ENCODE measurements at places on chromosomes 13 and 19.

GRCh38 chr13:46229251-46229650 is 17.5 kb downstream of the LRRC63 start:
- DNase-seq: no peak

- no peak for DNase-seq
These were observed 28.2 kb downstream of the HPN start for GRCh38 chr19:35069696-35070095.

DNA sequence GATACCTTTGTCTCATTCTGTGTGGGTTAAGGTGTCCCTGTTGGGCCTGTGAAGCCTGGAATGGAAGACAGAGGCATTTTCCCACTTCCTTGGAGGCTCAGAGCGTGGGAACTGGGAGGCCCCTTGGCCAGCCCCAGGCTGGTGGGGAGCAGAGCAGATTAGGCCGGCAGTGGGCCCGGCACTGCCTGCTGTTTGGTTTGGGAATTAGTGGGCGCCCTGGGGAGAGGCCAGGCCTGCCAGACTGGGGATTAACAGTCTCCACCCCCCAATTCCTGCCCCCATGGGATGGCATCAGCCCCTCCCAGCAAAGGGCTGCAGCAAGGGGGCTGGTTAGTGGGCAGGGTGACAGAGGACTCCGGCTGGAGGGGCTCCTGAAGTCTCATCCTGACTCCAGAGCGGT is 3.1 kb upstream of the BEST2 start:
- no peak for DNase-seq

- no peak for DNase-seq
These were observed 1.4 kb downstream of the DCUN1D2 start for GRCh38 chr13:113489171-113489548.

- DNase-seq: peak; percentile 28
These were observed 957 bp downstream of the NUMBL start for GRCh38 chr19:40689339-40690049.

DNA sequence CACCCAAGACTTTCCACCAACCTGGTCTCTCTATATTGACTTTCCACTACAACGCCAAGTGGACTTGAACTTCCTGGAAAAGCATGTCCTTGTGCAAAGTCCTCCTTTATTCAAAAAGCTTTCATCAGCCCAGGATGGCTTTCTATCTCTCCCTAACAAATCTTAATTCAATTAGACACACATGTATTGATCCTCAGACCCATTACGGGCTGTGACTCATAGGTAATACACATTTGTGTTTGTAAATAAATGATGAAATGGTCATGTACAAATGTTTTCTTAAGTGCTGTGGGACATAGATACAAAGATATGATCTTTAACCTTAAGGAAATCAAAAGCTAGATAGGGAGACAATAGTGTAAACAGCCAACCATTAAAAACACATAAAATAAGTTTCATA is 1189.7 kb downstream of the EFNB2 start:
- DNase-seq: no peak

GRCh38 chr13:99261059-99261458 is 2.9 kb upstream of the GPR18 start:
- DNase-seq: no peak

GRCh38 chr19:34391813-34392212 is 12.4 kb upstream of the PDCD2L start:
- DNase-seq: no peak

- no peak for DNase-seq
These were observed 2.4 kb upstream of the CHERP start for GRCh38 chr19:16544473-16545231.

DNA sequence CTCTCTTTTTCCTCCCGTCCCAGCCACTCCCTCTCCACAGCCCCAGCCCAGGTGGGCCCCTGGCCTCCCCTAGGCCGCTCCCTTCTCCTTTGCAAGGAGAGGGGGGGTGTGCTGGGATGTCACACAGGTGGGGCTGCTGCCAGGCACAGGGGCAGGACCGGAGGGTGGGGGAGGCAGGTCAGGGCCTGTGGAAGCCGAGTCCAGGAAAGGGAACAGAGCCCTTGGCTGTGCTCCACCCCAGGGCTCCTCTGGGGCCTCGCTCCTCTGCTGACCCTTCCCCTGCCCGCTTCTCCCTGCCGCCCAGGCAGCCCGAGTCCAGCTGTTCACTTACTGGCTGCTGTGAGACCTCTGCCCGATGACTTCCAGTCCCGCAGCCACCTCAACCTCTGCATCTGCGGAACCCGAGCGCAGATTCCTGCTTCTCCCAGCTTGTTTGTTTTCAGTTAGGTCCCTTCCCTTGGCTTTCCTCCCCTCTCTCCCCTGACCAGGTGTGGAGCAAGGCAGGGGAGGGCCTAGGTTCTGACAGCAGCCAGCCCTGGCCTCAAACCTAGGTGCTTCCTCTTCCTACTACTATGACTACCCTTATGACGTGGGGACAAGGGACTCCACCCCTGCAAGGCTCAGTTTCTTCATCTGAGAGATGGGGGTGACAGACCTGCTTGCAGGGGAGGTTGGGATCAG is 850 bp upstream of the KLK11 start:
- DNase-seq: no peak

DNA sequence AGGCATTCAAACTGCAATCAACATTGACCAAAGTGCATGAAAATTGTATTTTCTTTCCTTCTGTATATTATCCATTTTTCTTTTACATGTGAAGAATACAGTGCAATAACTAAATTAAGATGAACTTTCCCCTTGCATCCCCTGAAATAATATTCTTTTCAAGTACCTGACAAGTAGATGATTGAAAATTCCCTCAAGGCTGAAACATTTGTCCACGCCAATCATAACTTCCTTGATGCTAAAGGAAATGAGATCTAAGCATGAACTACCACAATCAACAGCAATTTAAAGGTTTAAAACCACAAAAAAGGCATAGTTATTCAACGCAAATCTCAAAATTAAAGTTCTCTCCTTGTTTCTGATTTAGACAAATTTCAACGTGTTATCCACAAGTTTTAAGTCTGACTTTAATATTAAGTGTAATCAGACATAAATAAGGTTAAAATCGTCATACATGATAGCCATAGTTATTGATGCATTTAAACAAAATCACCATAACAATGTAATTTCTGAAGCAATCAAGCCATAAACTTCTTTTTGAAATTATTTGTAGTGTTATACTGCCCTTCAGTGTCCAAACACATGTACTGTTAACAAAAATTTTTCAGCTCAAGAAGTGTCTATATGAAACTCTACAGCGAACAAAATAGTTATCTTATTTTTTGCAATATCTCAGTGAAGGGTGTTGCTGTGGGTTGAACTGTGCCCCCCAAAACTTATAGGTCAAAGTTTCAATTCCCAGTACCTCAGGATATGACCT is 169.5 kb downstream of the DCLK1 start:
- DNase-seq: no peak

DNA sequence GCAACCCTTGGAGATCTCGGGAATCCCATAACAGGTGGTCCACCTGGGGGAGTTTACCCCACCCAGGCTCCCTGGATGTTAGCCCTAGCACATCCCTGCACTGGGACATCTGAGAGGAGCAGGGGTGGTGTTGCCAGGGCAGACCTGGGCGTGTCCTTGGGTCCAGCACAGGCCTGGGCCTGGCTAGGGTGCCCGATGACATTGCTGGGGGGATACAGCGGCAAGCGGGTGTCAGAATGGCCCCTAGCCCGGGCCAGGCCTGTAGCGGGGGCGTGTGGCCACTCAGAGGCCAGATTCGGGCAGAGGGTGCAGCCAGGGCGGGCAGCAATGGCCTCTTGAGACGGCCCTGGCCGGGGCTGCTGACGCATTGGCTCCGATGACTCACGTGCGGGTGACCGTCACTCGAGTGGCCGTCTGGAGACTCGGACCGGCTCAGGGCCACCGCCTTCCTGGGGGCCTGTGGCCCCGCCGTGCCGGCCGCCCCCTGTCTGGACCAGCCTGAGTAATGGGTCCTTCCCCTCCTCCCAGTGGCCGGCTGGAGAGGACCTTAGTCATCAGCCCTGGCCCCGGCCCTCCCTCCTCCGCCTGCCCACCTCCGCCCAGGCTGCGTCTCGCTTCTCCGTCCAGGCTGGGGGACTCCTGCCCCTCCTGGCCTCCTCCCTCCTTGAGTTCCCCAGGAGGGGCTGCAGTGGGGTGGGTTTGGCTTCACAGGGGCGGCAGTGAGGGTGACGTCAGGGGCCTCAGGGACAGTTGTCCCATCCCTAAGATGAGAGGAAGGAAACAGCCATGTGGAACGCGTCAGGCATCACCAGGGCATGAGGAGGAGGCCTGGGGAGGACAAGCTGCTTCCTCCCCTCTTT is 23.2 kb upstream of the CRTC1 start:
- DNase-seq: no peak

DNA sequence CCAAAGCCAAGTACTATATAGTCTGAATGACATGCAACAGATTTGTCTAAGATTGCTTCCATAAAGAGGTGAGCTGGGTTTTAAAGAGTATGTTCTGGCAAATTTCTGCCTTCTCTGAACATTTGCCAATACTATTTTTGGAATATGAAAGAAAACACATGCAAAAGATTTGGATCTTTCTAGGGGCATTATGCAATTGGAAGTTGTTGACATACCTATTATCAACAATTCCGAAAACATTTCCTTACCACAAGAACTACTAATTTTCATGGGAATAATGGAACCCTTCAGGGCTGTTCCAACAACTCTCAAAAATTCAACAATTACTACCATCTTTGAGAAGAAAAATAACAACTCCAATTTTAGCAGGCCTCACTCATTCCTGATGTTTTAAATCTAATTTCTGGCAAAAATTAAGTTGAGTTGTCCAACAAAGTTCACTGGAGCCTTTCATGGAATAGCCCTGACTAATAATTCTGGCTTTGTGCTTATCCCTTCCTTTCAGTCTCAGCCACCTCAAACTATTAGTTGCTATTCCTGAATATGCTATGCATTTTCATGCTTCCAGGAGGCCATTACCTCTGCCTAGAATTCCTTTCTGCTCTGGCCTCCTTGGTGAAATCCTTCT is 250.0 kb downstream of the RGCC start:
- DNase-seq: no peak

DNA sequence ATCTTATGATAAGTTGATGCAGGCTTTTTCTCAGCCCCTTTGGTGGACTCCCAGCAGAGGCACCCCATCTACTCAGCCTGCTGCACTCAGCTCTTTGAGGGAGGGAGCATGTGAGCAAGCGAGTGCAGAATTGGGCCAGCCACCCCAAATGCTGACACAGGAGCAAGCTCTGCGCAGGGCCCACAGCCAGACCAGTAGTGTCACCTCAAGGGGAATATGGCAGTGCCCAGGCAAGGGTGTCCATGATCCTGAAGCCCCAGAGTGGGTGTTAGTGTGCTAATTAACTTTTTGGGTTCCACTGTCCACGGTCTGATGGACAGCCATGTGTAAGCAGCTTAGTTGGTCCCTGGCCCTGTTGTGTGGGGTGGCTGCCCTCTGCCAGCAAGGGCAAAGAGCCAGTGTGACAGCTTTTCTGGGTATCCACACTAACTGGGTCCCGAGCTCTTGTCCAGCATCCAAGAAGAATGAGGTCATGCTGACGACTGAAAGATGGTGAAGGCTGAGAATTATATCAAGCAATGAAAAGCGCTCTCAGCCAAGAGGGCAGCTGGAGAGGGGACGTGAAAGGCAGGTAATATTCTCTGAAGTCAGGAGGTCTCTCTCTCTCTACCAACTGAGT is 898.3 kb upstream of the PCDH9 start:
- DNase-seq: no peak

GRCh38 chr13:97724450-97724849 is 229.0 kb upstream of the IPO5 start:
- DNase-seq: no peak

- no peak for DNase-seq
These were observed 5.2 kb upstream of the KBTBD7 start for GRCh38 chr13:41199526-41199925.

DNA sequence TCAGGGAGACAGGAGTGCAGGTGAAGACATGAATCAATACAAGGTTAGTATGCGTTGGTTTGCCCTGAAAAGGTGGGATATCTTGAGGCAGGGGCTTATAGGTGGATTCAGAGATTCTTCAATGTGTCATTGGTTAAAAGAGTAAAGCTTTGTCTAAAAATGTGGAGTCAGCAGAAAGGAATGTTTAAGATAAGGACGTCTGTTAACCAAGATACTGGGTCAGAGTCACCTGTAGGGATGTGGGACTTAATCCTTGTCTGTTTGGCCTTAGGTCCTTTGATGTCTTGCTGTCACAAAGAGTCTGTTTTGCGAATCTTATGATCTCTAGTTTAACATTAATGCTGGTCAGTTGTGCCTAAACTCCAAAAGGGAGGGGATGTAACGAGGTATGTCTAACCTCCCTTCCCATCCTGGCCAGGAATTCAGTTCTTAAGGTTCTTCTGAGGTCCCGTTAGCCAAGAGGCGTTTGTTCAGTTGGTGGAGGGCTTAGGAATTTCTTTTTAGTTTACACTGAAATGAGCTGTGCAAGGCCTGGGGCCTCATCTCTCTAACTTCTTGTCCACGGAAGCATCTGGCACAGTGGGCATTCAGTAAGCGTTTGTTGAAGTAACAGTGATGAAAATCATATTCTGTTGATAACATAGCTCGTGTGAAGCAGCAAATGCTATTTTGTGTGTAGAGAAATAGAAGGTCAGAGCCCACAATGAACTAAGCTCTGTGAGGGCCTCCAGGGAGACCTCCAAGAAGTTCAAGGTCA is 96.2 kb upstream of the RNF113B start:
- no peak for DNase-seq

- no peak for DNase-seq
These were observed 14.7 kb downstream of the KLK1 start for GRCh38 chr19:50808856-50809255.

GRCh38 chr19:35889370-35890112 is 10.8 kb downstream of the NFKBID start:
- DNase-seq: no peak

- no peak for DNase-seq
These were observed 18.4 kb upstream of the TFDP1 start for GRCh38 chr13:113566227-113566561.

DNA sequence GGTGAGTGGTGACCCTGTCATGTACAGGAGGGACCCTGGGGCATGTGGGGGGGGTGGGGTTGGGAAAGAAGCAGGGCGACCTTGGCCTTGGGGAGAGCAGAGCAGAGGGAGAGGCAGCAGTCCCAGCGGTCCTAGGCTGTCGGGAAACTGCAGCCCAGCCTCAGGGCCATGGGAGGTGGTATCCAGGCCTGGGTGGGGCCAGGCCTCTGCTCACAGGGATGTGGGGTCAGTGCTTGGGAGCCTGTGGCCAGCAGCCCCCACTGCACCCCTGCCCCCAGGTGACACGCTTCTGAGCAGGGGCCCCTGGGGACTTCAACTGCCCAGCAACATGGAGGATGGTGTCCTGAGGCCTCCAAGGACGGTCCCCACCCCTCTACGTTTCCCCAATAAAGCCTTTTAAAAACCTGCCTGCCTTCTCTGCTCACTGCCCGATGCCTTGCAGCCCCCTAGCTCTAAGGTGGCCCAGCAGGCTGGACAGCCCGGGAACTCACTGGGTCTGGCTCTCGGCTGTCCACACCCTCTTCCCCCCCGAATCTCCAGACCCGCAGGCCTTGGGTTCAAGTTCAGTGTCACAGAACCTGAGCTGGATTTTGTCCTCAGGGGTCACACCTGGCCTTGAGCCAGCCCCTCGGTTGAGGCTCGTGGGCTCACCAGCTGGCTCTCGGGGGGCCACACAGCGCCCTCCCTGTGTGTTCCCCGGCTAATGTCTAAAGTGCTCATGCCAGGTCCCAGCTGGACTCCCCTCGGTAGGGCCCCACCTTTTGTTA is 6.9 kb downstream of the PNKP start:
- DNase-seq: no peak

GRCh38 chr19:2720777-2721569 is at the start of gene DIRAS1:
Gene DIRAS1, minus strand, starts transcription at chr19:2721372. Its CDS starts 3,566 bp downstream, at chr19:2717806.
- DNase-seq: no peak

- no peak for DNase-seq
These were observed 1773.8 kb downstream of the PCDH9 start for GRCh38 chr13:65456150-65456912.

Measured in stimulated activated CD4-positive, alpha-beta T cell treated with anti-CD3 and anti-CD28 coated beads, Interleukin-15, amount 100 ng/mL, for 24 hours (primary cell).